ENCODE measurements at places on chromosomes 7 and 10. TPM values are rescaled to one million over a fixed set of nuclear protein-coding genes. Genes with fewer than 3 reads are reported as not detected.

PAX4 gene
- not detected for total RNA-seq

LBX1 gene
- not detected for total RNA-seq

DNTT gene
- not detected for total RNA-seq

ARMS2 gene
- total RNA-seq, result not detected

LRRD1 gene
- total RNA-seq, result not detected

CPA5 gene
- not detected for total RNA-seq

COL26A1 gene
- 71.4 TPM for total RNA-seq

NSUN6 gene
- total RNA-seq, result 14.4 TPM

ZNF467 gene
- 0.50 TPM for total RNA-seq

LFNG gene
- total RNA-seq, result 31.6 TPM

TRIM56 gene
- total RNA-seq, result 18.8 TPM

PRPF18 gene
- 12.6 TPM for total RNA-seq

LRRN3 gene
- 0.20 TPM for total RNA-seq

GSAP gene
- 0.94 TPM for total RNA-seq

YAE1 gene
- total RNA-seq, result 38.0 TPM

MOGAT3 gene
- 0.82 TPM for total RNA-seq

BCCIP gene
- 118 TPM for total RNA-seq

- DNase-seq, result no peak
Measured at GRCh38 chr10:123808906-123809305, 82.7 kb downstream of the CPXM2 start.

GRCh38 chr10:78868048-78868447 is 200.7 kb upstream of the ZMIZ1 start:
- DNase-seq, result no peak

GRCh38 chr7:50620433-50620832 is 55.2 kb upstream of the DDC start:
- no peak for DNase-seq

DNA sequence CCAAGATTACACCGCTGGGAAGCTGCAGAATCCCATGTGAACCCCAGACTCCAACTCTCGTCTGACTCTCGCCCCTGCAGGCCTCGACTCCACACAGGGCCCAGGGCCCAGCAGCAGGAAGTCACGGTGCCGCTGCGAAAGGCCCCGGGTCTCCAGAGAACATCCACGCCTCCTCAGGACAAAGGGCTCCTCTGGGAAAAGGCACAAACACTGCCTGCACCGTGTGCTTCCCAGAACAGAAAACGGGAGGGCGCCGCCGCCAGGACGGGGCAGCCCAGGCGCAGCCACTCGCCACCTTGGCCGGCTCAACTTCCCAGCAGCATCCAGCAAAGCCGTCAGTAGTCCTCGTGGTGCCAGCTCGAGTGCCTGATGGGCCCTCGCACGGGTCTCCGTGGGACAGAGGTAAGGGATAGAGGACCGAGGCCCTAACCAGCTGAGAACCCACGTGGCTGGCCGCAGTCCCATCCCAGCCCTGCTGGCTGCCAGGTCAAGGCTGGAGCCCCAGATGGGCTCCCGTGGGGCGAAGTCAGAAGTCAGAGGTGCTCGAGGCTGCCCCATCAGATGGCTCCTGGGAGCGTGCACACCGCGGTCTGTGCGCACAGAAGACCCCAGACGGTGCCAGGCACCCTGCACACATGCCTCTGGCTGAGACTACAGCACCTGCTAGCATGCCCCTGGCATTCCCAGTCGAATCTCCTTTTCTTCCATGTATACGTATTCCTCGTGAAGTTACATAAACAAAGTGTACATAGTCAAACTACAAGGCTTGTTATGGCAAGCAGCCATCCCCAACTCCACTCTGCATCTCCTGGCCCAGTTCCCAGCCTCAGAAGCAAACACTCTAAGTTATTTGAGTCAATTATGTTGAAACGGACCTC is 60.2 kb downstream of the MAD1L1 start:
- DNase-seq, result peak; percentile 45

- DNase-seq, result no peak
Measured at GRCh38 chr7:112399501-112399900, 50.8 kb upstream of the IFRD1 start.

DNA sequence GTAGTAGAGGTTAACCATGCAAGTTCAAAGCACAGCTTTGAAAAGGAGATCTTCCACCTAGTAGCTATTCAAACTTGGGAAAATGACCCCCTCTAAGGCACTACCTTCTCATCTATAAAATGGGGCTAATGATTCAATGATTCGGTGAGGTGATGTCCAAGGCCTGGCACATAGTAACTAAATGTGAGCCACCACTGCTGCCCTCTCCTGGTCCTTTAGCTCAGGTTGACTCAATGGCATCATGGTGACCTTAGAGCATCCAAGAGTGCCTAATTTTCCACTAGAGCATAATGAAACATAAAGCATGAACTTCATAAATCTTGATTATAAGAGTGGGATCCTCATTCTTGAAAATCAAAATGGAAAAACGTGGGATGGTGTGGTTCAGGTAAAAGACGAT is 16.3 kb upstream of the PLCE1 start:
- DNase-seq, result no peak

DNA sequence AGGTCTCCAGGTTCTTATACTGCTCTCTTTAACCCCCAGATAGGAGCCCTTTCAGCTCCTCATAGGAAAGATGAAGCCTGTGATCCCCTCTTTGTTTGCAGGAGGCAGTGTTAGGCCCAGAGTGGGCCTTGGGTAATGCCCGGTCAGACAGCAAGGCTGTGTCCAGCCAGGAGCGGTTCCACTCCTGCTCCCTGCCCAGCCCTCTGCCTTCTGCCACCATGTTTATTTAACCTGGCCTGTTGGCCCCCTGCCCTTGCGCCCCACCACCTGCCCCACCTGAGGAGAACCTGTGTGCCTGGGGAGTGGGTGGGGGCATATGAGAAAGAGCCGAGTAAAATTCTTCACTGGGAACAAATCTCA is 24.3 kb downstream of the CDH23 start:
- DNase-seq, result no peak

GRCh38 chr7:8500286-8500685 is 66.9 kb downstream of the NXPH1 start:
- no peak for DNase-seq

DNA sequence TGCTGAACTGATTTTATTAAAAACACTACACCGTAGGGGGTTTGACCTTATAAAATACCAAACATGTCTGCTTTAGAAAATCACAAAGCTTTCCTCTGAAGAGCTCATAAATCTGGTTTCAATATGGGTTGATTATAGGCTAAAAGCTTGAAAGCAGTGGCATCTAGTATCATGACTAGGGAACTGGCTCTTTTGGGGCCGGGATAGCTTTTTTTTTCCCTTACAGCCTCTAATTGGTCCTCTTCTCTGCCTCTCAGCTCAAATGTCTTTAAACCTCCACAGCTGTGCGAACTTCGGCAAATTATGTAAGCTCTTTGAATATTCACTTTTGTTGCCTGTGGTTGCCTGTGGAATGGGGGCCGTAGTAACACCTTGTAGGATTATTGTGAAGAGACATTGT is 8.4 kb downstream of the BAMBI start:
- DNase-seq, result no peak

- no peak for DNase-seq
Measured at GRCh38 chr10:51964630-51965029, 265.2 kb upstream of the CSTF2T start.

- no peak for DNase-seq
Measured at GRCh38 chr10:4984223-4984622, 19.4 kb downstream of the AKR1C2 start.

DNA sequence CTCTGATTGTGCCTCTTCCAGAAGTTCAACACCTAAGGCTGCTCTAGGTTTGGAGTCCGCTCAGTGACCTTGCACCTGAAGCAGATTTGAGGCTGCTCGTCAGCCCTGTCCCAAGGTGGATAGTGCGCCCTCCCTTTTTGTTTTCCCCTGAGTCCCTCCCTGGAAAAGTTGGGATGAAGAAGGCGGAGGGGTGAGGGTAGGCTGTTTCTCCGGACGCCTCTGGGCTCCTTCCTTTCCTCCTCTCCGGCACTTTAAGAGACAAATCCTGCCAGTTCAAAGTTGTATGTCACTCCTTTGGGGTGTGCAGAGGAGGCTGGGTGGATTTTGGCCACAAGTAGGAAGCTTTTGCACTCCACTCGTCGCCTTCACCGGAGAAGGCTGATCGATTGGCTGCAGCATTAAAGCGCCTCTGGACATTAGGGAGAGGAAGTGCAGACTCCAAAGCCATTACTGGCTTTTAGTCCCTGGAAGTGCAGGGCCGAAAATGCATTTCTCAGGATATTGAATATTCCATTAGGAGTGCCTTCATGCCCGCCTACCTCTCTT is 81.9 kb upstream of the PRKG1 start:
- DNase-seq, result no peak

- no peak for DNase-seq
Measured at GRCh38 chr10:70784016-70784415, 1.2 kb downstream of the TBATA start.

DNA sequence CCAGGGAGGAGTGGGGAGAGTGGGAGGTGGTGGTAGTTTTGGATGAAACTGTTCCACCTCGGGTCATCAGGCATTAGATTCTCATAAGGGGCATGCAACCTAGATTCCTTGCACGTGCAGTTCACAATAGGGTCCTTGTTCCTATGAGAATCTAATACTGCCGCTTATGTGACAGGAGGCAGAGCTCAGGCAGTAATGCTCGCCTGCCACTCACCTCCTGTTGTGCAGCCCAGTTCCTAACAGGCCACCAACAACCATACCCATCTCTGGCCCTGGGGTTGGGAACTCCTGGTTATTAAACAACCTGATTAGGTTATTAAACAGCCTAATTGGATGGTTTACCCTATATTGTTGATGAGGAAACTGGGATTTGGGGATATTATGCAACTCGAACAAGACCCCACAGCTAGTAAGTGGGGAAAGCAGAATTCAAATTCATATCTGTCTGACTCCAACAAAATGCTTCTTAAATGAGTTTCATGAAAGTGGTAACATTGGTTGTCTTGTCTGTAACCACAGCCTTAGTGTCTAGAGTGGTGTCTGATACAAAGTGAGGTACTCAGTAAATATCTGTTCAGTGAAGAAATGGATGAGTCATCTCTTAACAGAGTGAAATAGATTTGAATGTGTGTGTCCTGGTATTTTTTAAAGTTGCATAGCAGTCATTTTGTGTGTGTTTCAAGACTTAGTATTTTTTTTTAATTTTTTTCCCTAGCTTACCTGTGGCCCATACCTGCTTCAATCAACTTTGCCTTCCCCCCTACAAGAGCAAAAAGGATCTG is 101.6 kb downstream of the HECTD2 start:
- DNase-seq, result no peak

DNA sequence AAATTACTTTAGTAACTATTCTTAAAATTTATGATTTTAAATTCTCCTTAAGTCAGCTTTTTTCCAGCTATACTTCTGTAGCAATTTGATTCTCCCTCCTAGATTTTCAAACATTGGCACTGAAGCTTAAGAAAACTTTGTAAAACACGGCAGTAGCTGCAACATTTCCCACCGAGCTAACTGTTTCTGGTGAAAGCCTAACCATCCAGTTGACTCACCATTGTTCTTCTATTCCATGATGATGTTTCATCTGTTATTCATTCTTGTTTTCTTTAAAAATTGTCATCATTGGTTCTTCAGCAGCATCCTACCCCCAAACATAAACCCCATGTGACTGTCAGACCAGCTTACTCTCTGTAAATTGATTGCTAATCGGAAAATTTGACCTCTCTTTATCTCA is 312.3 kb downstream of the DGKB start:
- no peak for DNase-seq

DNA sequence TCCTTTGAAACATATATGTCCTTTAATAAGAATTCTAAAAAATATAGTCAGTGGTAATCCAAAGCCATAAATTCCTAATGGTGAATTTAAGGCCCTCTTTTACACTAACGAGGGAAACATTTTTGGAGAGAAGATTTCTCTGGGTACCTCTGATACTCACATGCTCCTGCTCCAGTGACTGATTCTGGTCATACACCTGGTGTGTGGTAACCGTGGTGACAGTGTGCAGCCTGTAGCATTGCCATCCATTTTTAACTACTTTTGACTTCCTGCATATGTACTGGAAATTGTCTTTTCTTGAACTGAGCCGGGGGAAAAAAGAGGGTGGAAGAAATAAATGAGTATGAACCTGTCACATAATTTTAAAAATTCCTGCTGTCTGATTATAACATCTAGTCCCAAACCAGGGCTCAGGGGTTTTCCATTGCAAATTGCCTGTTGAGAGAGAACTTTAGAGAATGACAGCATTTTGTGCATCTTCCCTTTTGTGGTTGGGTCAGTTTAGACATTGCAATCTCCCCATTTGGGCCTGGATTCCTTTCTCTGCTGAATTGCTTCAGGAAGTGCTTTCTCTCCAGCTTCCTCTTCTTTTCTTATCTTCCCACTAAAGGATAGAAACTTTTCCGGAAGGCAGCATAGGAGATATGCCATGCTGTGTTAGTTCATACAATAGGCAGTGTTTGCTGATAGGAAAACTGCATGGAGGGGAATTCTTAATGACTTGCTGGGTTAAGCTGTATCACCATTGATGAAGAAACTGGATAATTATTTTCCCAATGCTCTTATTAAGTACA is 125.5 kb downstream of the GRM3 start:
- no peak for DNase-seq

GRCh38 chr7:22635349-22635748 is 91.7 kb upstream of the IL6 start:
- DNase-seq, result no peak

DNA sequence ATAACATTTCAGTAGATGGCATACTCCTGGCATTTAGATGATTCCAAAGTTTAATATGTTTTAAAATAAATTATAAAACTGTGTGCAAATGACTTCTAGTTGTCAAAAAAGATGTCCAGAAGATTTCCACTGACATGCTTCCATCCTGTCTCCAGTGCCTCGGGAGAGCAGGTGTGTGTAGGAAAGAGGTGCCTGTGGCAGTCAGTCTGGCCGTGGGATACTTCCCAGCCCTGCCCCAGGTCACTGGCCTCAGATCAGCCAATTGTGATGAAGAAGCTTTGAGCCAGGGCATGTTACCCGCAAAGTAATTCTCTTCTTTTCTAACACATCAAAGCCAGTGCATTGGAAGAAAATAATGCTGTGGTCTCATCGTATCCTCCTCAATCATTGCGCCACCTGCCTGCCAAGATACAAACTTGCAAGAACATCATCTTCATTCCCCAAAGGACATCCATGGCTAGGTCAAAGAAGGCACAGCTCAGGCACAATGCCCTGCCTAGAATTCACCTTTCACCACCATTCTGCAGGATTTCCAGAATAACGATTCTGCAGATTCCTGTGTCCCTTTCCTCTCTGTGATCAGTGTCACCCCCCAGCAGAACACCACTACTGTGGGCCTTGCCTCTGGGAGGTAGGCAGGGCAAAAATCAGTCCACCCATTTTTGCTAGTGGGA is 6.3 kb upstream of the KCNMA1 start:
- peak; percentile 63 for DNase-seq

GRCh38 chr7:38870147-38870546 is 38.8 kb downstream of the VPS41 start:
- no peak for DNase-seq
